Right lobe of liver (tissue), 6 donors: ENCODE measurements at places on chromosomes 13 and 19. TPM values are rescaled to one million over a fixed set of nuclear protein-coding genes. Genes with fewer than 3 reads are reported as not detected.
A peak's percentile ranks its signal among the peaks of the same experiment; 100 is the strongest.

- no peak for DNase-seq
Observed at GRCh38 chr13:113148940-113149503, 9.4 kb upstream of the PROZ start.

- DNase-seq = peak; percentile 57
Observed at GRCh38 chr19:7910321-7911161, 4.1 kb upstream of the TGFBR3L start.

Gene ZSCAN1
- not detected for total RNA-seq

Gene FGF22
- not detected for total RNA-seq

GRCh38 chr19:44003461-44004009 lies 778 bp downstream of the ZNF230 start:
- no peak for DNase-seq

Gene ZNF568
- 2.2 TPM for total RNA-seq

DNA sequence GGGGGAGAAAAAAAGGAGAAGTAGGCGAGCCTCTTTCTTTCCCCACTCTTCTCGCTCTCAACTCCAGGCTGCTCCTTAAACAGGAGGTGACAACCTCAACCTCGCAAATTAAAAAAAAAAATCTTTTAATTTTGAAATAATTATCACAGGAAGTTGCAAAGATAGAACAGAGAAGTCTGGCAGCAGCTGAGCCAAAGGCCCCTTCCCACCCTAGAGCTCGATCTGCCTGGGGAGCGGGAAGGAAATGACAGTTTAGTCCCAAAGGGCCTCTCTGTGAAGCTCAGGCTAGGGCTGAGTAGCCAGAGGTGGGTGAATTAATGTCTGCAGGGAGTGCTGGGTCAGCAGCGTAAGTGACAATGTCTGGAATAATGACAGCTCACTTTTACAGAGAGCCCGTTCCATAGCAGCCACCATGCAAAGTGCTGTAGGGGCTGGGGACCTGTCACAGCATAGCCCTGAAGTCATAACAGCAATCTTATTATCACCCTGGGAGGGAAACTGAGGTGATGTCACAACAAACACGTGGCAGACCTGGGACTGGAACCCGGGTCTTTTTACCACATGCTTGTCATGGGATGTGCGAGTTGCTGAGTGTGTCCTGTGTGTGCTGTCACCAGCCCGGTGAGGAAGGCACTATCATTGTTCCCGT lies 8.8 kb upstream of the CD22 start:
- DNase-seq = no peak

- DNase-seq = no peak
Observed at GRCh38 chr13:109087916-109088623, 458.7 kb downstream of the MYO16 start.

Gene AMH
- 0.40 TPM for total RNA-seq

Gene C19orf67
- not detected for total RNA-seq

DNA sequence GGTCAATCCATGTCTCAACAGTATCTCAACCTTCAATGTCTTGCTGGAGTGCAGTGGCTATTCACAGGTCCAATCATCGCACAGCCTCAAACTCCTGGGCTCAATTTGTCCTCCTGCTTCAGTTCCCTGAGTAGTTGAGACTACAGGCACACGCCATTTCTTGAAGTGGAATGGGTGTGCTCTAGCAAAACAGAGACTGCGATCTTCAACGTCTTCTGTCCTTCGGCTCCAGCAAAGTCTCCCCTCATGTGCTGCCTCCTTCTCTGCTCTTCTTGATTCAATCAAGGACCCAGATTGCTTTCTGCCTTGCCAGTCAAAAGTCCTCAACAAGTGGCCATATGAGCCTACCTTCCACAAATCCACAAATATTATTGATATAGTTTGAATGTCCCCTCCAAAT lies 466.7 kb upstream of the MIR17HG start:
- DNase-seq = no peak

GRCh38 chr19:15247107-15248014 lies 15.1 kb upstream of the EPHX3 start:
- DNase-seq = peak; percentile 61

- DNase-seq = peak; percentile 80
Observed at GRCh38 chr19:16446724-16447368, 24.9 kb downstream of the EPS15L1 start.

Gene FCER2
- total RNA-seq = not detected

DNA sequence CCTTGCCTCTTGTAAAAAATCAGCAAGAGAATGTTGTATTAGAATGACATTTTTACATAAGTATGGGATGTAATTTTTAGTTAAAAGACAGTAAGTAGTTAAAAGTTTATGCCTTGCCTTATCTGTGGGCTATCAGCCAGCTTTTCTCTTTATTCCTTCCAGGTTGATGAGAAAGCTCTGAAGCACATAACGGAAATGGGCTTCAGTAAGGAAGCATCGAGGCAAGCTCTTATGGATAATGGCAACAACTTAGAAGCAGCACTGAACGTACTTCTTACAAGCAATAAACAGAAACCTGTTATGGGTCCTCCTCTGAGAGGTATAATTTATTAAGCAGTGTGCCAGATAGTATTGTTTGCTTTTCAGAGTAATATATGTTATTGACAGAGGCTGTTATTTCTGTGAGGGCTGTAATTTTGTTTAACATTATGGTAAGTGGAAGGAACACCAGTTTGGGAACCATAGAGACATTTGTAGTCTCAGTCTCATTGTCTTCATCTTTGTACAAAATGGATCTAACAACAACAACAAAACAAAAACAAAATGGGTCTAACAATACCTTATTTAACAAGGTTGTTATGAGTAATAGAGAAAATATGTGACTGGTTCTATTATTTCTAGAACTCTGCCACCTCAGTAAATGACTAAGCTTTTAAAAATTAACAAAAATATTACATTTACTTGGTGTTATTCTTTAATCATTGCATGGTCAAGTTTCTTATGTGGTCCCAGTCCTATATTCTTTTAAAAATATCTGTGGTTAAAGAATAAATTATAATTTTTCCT lies 112.8 kb downstream of the TDRD3 start:
- no peak for DNase-seq

- DNase-seq = no peak
Observed at GRCh38 chr13:89571676-89572075, 1775.8 kb upstream of the MIR17HG start.

DNA sequence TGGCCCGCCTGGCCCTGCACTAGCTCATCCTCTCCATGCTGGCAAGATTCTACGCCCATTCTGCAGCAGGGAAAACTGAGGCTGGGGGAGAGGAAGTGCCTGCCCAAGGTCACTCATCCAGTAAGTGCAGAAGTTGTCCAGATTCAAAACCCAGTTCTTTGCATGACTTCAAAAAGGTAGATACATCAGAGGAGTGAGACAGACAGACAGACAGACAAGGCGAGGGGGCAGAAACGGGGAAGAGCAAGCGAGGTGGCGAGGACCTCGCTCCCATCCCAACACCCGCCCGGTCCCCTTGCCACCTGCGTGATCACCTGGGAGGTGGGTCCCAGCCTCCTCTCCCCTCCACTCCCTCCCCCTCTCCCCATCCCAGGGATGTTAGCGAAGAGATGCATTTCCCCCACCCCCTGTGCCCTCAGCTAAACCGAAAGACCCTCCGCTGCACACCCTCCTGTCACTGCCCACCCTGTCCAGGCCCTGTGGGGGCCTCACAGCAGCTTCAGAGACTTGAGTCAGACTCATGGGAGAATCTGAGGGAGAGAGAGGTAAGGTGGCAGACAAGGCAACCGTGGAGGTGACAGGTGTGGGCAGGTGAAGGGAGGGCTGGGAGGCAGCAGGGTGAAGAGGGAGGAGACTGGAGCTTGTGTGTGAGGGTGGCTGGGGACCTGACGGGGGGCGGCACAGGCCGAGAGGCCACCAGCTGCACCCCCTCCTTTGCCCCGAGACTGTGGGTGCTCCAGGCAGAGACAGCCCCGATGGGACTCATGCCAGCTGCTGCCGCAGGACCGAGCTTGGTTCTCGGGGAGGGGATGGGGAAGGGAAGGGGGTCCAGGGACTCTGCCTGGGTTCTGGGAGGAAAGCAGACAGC lies 18.9 kb downstream of the LRRC4B start:
- DNase-seq = no peak

GRCh38 chr13:34419025-34419424 lies 523.0 kb upstream of the NBEA start:
- DNase-seq = no peak

- no peak for DNase-seq
Observed at GRCh38 chr19:961866-962620, 22.1 kb upstream of the WDR18 start.

- DNase-seq = no peak
Observed at GRCh38 chr13:40776681-40777165, 5.7 kb upstream of the MRPS31 start.

DNA sequence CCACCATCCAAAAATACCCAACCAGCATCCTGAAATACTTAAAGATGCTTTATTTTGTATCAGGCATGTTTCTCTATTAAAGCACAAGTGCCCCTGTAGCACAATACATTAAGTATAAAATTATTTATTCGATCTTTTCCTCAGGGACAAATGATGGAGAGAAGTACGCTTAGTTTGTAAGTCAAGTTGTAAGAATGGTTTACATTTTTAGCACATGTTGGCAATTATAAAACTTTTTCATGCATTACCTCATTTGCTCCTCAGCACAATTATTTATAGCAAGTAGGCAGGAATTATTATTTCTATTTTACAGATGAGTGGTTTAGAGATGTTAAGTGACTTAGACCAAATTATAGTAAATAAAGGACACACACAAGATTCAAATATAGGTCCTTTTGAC lies 232.6 kb upstream of the HTR2A start:
- no peak for DNase-seq

DNA sequence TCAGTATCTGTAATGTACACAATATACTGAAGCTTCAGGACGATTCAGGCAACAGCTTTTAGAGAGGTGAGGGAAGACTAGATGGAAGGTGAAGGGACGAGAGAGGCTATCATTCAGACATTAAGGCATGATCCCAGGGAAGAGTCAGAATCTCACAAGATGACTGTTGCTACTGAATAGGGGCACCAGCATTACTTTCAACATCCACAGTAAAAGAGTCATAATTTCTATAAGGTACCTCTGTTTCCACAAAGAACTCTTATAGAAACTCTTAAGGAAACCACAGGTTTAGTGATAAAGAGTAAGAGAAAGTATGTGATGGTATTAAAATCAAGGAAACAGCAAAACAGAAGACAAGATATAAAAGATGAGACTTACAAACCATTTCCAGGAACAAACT lies 23.0 kb downstream of the LCP1 start:
- no peak for DNase-seq

Gene IL17D
- total RNA-seq = 0.42 TPM

DNA sequence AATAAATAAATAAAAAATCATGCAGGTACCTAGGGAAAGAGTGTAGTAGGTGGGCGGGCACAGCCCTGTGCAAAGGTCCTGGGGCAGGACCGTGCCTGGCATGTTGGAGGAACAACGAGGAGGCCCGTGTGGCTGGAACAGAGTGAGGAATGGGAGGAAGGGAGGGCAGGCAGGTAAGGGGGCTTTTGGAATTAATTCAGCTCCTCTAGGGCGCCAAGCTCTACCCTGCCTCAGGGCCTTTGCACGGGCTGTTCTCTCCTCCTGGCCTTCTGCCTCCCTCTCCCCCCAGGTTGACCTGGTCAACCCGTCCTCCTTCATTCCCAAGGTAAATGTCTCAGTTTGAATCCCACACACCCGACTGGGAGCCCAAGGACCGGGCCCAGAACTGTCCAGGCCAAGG lies 31.1 kb upstream of the SEMA6B start:
- DNase-seq = no peak

DNA sequence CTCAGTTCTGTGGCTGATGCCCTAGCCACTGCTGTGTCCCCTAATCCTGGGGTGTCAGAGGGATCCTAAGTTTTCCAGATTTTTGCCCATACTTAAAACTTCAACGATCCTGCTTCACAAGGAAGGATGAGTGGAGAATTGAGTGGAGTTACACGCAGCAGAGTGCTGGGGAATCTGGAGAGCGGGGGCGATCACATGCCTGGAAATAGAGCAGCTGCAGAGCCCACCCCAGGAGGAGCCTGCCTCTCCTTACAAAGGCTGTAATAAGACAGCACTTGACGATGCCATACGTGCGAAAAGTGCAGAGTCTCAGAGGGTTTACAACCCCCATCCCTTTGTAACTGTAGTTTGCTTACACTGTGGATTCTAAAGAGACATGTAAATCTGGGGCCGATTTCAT lies 40.6 kb downstream of the SUGP2 start:
- DNase-seq = no peak

DNA sequence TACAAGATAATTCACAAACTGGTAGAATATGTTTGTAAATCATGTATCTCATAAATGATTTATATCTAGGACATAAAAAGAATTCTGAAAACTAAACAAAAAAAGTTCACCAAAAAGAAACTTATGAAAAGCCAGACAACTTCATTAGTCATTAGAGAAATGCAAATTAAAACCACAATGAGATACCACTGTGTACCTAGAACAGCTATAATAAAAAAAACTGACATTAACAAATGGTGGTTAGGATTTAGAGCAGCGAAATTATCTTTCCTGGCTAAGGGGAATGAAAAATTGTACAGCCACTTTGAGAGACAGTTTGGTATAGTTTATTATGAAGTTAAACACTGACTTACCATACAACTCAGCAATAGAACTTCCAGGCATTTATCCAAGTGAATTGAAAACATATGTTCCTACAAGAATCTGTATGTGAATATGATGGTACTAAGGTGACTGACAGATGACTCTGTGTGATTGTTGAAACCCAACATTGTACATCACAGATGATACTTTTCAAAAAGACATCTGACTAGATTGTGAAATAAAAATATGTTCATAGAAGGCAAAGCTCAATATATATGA lies 41.8 kb downstream of the UGGT2 start:
- DNase-seq = no peak

Gene ZNF567
- total RNA-seq = 3.4 TPM

GRCh38 chr19:21143428-21143827 lies 1.6 kb downstream of the ZNF431 start:
- no peak for DNase-seq

Gene KIRREL2
- not detected for total RNA-seq

Gene IGSF23
- 6.8 TPM for total RNA-seq

DNA sequence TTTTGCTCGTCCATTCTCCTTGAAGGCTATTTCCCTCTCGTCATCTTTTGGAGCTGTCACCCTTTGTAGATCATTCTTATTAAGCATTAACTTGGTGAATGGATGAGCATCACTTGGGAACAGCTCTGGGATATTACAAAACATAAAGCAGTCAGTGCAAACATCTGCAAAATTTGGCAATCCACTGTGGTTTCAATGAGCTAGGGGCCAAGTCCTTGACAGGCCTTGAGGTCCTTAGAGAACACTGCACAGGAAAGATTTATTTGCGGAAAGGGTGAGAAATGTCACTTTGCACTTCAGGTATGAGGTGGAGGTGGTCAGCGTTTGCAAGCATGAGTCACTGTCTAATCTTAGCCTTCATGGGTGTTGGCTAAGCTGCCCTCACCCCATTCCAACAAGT lies 239.7 kb upstream of the MAB21L1 start:
- DNase-seq = no peak

Gene UBE2L5
- not detected for total RNA-seq

- no peak for DNase-seq
Observed at GRCh38 chr13:73293913-73294523, 235.2 kb downstream of the KLF5 start.
